Tibial artery (tissue), 4 donors: ENCODE measurements at places on chromosomes 16 and 17.

- no peaks in the 10 kb centered on the region for H3K4me1 ChIP-seq
- H3K27me3 ChIP-seq, result no peaks in the 10 kb centered on the region
- no peak overlapping the region for H3K4me3 ChIP-seq
- no peak for DNase-seq
- no peak overlapping the region for H3K27ac ChIP-seq
- H3K36me3 ChIP-seq, result no peaks in the 10 kb centered on the region
These were observed 20.2 kb downstream of the CYTH1 start for GRCh38 chr17:78761789-78762406.

GRCh38 chr17:58702045-58702476 is 9.7 kb downstream of the RAD51C start:
- H3K4me1 ChIP-seq, result no peaks in the 10 kb centered on the region
- H3K4me3 ChIP-seq, result no peak overlapping the region
- H3K27ac ChIP-seq, result no peak overlapping the region

DNA sequence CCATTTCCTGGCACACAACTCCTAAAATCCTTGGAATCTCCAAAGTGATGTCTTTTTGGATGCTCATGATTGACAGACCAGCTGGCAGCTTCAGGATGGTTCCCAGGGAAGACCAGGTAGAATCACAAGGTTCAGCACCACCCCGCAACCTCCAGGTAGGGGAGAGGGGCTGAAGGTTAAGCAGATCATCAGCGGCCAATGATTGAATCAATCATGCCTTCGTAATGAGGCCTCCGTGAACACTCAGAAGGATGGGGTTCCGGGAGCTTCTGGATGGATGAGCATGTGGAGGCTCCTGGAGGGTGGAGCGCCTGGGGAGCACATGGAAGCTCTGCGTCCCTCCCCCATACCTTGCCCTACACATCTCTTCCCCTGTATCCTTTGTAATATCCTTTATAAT is 185.9 kb downstream of the SEC14L1 start:
- no peaks in the 10 kb centered on the region for H3K27me3 ChIP-seq
- H3K4me1 ChIP-seq, result peaks cover 41% of the 10 kb centered on the region
- DNase-seq, result peak; percentile 61
- H3K27ac ChIP-seq, result no peak overlapping the region
- no peaks in the 10 kb centered on the region for H3K36me3 ChIP-seq
- H3K4me3 ChIP-seq, result no peak overlapping the region

DNA sequence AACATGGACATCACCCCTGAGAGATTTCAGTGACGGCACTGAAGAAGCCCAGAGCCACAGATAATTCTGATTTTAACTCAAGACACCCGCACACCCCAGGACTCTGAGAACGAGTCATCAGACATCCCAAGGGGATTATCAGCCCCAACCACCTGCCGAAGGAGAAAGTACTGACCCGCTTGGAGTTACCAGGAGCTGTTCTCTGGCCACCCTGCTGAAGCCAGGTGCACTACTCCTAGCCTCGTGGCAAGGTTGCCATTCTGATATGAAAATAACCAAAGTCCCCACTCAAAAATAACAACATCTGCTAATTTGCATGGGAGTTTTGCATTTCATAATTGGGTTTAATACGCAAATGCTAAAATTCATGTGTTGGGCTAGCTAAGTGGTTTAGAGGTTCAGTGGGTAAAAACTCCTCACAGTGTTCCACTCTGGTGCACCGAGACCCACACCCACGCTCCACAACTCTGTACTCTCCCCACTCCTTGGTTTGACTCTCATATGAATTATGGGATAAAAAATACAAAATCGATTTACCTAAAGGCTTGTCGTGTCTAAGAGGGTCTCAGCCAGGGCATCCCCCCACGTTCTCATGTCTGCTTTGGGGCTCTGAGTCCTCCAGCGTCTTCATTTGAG is 143.0 kb upstream of the NOL11 start:
- DNase-seq, result no peak
- no peak overlapping the region for H3K4me3 ChIP-seq
- H3K4me1 ChIP-seq, result no peaks in the 10 kb centered on the region
- peaks cover 5% of the 10 kb centered on the region for H3K36me3 ChIP-seq
- H3K27ac ChIP-seq, result no peak overlapping the region
